ENCODE measurements at places on chromosomes 13 and 19.

- no peak for DNase-seq
Measured at GRCh38 chr19:46812977-46813838, 24.8 kb upstream of the SLC1A5 start.

- DNase-seq, result no peak
Measured at GRCh38 chr13:44120043-44120442, 240.3 kb downstream of the LACC1 start.

DNA sequence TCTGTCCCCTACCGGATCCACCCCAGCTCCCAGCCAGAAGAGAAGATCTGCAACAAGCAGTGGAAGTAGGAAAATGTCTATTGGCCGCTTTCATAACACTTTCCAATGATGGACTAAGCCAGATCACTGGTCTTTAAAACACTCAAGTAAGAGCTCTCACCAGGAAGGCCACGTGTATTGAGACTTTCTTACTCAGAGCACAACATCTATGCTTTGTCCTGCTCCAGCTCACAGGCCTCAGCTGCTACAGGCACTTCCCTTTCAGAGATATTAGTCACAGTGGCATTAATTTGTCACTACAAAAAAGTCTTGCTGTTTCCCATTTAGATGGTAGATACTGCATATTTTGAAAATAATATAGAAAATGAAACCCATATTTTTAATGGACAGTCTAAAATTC lies 164.2 kb downstream of the ABCC4 start:
- peak; percentile 85 for DNase-seq

GRCh38 chr19:51272183-51272810 lies 21.4 kb downstream of the SIGLECL1 start:
- DNase-seq, result no peak

DNA sequence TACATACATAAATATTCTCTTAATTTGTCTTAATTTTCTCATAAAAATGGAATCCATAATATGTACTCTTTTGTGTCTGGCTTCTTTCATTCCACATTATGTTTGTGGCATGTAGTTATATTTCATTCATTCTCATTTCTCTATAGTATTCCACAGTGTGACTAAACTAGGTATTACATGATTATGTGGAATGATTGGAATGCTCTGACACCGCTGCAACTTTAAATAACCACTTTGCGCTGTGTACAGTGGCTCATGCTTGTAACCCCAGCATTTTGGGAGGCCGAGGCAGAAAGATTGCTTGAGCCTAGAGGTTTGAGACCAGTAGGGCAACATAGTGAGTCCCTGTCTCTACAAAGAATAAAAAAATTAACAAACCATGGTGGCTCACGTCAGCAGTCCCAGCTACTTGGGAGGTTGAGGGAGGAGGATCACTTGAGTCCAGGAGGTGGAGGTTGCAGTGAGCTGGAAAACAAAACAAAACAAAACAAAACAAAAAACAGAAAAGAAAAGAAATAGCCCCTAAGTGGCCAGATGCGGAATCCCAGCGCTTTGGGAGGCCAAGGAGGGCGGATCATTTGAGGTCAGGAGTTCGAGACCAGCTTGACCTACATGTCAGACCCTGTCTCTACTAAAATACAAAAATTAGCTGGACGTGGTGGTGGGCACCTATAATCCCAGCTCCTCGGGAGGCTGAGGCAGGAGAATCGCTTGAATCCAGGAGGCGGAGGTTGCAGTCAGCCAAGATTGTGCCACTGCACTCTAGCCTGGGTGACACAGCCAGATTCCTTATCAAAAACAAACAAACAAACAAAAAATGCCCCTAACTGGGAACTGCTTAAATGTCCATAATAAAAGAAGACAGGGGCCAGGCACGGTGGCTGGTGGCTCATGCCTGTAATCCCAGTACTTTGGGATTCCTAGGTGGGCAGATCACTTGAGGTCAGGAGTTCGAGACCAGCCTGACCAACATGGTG lies 8.0 kb upstream of the SAE1 start:
- DNase-seq, result no peak

GRCh38 chr13:30416471-30416870 lies 5.8 kb upstream of the UBE2L5 start:
- DNase-seq, result no peak

Data from kidney capillary endothelial cell (primary cell).